ENCODE measurements at places on chromosomes 13 and 19. TPM values are rescaled to one million over a fixed set of nuclear protein-coding genes. Genes with fewer than 3 reads are reported as not detected.

DNA sequence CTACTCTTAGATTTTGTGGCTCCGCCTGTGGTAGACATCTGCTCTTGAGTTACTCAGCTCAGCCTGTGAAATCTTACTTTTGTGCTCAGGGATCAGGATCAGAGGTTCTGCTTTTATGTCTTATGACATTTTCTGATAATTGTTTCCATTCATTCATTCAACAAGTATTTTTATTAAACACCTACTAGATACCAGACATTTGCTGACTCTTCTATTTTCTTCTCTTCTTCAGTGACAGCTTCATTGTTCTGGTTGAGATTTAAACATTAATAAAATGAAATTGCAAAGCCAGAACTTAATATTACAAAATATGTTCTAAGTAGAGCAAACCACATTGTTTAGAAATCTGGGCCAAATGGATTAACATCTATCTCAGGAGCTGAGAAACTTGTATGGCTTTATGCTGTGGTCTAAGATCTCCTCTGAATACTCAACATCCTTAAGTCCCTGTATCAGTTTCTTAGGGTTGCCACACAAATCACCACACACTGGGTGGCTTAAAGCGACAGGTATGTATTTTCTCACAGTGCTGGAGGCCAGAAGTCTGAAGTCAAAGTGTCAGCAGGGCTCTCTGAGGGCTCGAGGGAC, 15.8 kb upstream of the MICU2 start:
- H3K4me1 ChIP-seq, result peaks cover 3% of the 10 kb centered on the region
- peaks cover 16% of the 10 kb centered on the region for H3K27me3 ChIP-seq
- H3K4me3 ChIP-seq, result no peak overlapping the region
- H3K27ac ChIP-seq, result no peak overlapping the region
- H3K36me3 ChIP-seq, result no peaks in the 10 kb centered on the region

GRCh38 chr13:25494698-25495411, 123.1 kb downstream of the ATP8A2 start:
- no peaks in the 10 kb centered on the region for H3K36me3 ChIP-seq
- DNase-seq, result no peak
- H3K4me3 ChIP-seq, result no peak overlapping the region
- no peaks in the 10 kb centered on the region for H3K4me1 ChIP-seq

ZNF726 gene
- total RNA-seq, result 2.0 TPM

DNA sequence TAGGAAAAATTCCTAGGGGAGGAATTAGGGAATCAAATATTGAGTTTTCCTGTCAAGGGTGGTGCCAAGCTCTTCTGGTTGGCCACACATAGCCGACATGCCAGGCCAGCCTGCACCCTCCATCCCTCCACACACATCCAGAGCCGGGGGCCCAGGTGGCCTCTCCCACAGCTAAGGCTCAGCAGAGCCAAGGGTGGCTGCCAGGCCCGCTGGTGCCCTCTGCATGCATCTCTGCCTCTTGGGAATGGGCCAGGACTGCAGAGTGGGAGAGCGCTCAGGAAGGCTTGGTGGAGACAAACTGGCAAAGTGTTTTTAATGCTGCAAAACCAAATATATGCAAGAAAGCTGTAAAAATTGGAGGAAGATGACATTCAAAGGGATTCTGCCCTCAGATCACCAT, 42.7 kb upstream of the GAS6 start:
- H3K27me3 ChIP-seq, result no peaks in the 10 kb centered on the region
- DNase-seq, result no peak
- H3K36me3 ChIP-seq, result no peaks in the 10 kb centered on the region
- peaks cover 23% of the 10 kb centered on the region for H3K4me1 ChIP-seq
- H3K4me3 ChIP-seq, result no peak overlapping the region

DNA sequence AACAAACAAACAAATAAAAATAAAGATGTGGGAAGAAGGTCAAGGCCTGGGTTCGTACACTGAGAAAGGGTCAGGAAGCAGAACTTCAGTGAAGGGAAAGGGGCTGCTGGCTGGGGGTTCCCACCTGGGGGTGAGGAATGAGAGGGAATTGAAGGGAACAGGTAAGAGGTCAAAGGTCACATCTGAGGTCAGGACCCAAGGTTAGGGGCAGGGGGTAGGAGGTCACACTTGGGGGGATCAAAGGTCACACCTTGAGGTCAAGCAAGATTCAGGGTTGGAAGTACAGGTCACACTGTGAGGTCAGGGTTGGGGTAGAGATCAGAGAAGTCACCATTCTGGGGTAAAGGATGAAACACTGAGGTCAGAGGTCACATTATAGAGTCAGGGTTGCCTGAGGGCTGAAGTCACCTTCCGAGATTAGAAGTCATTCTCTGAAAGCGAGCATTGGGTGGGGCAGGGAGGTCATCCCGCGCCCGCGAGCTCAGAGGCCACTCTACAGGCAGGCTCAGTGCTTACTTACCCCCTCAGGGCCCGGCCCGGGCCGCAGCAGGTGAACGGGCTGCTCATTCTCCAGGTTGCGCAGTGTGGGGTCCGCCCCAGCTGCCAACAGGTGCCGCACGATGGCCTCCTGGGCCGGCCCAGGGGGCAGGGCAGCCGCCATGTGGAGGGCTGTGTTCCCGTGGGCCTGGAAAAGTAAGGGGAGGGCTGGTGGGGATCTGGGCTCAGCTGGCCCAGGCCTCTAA, 10.8 kb downstream of the NFKBID start:
- peaks cover 35% of the 10 kb centered on the region for H3K36me3 ChIP-seq
- H3K4me1 ChIP-seq, result no peaks in the 10 kb centered on the region
- DNase-seq, result no peak
- H3K27me3 ChIP-seq, result no peaks in the 10 kb centered on the region
- no peak overlapping the region for H3K4me3 ChIP-seq

ZNF324B gene
- 3.3 TPM for total RNA-seq

DNA sequence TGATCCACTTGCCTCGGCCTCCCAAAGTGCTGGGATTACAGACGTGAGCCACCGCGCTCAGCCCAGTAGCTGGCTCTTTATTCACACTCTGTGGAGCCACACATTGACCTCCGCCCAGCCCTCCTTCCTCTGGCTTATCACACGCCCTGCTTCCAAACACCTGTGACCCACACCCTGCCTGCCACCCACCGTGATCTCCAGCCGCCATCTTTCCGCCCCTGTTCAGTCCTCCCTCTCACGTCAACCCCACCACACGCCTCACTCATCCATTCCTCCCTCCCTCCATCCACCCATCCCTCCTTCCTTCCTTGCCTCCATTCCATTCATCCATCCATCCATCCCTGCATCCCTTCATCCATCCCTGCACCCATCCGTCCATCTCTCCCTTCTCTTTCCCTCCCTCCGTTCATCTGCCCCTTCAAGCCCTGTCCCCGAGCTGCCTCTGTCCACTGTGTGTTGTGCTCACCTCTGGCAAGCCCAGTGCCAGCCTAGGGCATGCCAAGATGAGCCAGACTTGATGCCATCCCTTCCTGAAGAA, 17.6 kb downstream of the ZNF296 start:
- H3K4me1 ChIP-seq, result no peaks in the 10 kb centered on the region
- DNase-seq, result no peak
- H3K4me3 ChIP-seq, result no peak overlapping the region
- no peaks in the 10 kb centered on the region for H3K27me3 ChIP-seq

DNA sequence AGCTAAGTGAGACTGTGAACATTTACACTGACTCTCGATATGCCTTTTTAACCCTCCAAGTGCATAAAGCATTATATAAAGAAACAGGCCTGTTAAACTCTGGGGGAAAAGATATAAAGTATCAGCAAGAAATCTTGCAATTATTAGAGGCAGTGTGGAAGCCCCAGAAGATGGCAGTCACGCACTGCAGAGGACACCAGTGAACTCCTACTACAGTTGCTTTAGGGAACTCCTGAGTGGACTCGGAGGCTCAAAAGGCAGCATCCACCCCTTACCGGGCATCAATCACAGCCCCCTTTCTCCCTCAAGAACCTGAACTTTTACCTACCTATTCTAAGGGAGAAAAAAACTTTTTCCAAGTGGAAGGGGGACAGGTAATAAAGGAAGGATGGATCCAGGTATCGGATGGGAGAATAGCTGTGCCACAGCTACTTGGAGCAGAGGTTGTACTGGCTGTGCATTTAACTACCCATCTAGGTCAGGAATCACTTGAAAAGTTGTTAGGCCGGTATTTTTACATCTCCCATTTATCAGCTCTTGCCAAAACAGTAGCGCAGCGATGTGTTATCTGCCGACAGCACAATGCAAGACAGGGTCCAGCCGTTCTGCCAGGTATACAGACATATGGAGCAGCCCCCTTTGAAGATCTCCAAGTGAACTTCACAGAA, 80.1 kb downstream of the ZNF486 start:
- no peaks in the 10 kb centered on the region for H3K4me1 ChIP-seq
- no peak overlapping the region for H3K4me3 ChIP-seq
- DNase-seq, result no peak

GRCh38 chr19:33194886-33195644, 935 bp downstream of the LRP3 start:
- peak; percentile 48 for DNase-seq
- peaks cover 3% of the 10 kb centered on the region for H3K4me1 ChIP-seq
- H3K27me3 ChIP-seq, result peaks cover 10% of the 10 kb centered on the region

DLEU7 gene
- not detected for total RNA-seq

GRCh38 chr19:35031072-35031881, 1.0 kb downstream of the SCN1B start:
- H3K36me3 ChIP-seq, result peaks cover 15% of the 10 kb centered on the region
- H3K27me3 ChIP-seq, result no peaks in the 10 kb centered on the region
- no peak overlapping the region for H3K27ac ChIP-seq
- H3K4me3 ChIP-seq, result peak overlapping the region; percentile 65

ZNF813 gene
- total RNA-seq, result 6.1 TPM

DNA sequence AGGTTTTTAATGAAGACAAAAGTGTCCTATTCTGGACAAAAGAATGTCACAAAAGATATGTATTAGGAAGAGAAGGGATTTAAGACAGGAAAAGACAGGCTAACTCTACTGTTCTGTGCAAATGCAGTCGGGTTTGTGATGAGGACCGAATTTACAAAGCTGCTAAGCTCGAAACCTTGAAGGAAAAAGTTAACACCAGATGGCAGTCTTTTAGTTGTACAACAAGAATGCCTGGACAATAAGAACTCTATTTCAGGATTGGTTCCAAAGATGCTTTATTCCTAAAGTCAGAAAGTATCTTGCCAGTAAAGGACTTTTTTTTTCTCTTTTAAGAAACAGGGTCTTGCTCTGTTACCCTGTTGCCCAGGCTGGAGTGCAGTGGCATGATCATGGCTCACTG, 51.1 kb downstream of the HS6ST3 start:
- H3K27me3 ChIP-seq, result no peaks in the 10 kb centered on the region
- H3K4me3 ChIP-seq, result no peak overlapping the region
- no peaks in the 10 kb centered on the region for H3K4me1 ChIP-seq
- no peak overlapping the region for H3K27ac ChIP-seq
- peak; percentile 2 for DNase-seq
- no peaks in the 10 kb centered on the region for H3K36me3 ChIP-seq

GADD45B gene
- 30.1 TPM for total RNA-seq

DNA sequence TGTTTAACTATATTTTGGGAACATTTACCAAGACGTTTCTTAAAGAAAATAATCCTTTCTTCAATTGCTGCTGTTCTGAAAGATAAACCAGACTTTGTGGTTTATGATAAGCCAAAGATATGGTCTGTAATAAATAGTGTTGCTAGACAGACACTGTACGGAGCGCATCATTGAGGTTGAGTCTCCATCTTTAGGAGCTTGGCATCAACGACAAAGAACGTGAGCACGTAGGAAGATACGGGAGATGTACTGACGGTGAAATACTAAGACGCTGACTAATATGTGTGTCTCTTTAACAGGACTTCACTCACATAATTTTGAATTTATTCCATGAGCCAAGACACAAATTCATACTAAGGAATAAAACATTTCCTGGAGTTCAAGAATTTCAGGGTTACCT, 16.2 kb downstream of the TEX29 start:
- no peaks in the 10 kb centered on the region for H3K36me3 ChIP-seq
- H3K27me3 ChIP-seq, result 0 out of 2 replicates have a peak, but pooled peaks cover 2% of the 10 kb centered on the region
- H3K4me1 ChIP-seq, result peaks cover 8% of the 10 kb centered on the region
- no peak overlapping the region for H3K27ac ChIP-seq

IZUMO2 gene
- total RNA-seq, result not detected

GRCh38 chr13:81686877-81687276, 1346.0 kb upstream of the SPRY2 start:
- no peak overlapping the region for H3K4me3 ChIP-seq
- H3K27ac ChIP-seq, result no peak overlapping the region
- no peak for DNase-seq
- no peaks in the 10 kb centered on the region for H3K36me3 ChIP-seq

ELAVL3 gene
- total RNA-seq, result not detected

ZNF433 gene
- 6.4 TPM for total RNA-seq

DNA sequence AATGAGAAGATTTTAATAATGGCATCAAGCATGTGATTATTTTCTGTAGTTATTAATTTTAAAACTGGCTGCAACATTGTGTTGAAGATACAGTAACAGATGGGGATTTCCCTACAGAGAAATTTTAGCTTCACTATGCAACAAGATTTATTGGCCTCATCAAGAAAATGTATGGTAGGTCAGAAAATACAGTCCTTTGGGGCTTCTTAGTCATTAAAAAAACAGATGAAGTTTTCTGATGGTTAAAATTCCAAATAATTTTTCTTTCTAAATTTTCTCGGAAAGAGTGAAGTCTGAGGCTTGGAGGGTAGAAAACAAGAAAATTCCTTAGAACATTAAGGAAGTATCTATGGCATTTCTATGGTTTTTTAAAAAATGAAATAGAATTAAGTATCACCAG, 1790.8 kb upstream of the PCDH20 start:
- no peaks in the 10 kb centered on the region for H3K4me1 ChIP-seq
- H3K36me3 ChIP-seq, result no peaks in the 10 kb centered on the region
- no peaks in the 10 kb centered on the region for H3K27me3 ChIP-seq
- H3K27ac ChIP-seq, result no peak overlapping the region
- no peak overlapping the region for H3K4me3 ChIP-seq

DNA sequence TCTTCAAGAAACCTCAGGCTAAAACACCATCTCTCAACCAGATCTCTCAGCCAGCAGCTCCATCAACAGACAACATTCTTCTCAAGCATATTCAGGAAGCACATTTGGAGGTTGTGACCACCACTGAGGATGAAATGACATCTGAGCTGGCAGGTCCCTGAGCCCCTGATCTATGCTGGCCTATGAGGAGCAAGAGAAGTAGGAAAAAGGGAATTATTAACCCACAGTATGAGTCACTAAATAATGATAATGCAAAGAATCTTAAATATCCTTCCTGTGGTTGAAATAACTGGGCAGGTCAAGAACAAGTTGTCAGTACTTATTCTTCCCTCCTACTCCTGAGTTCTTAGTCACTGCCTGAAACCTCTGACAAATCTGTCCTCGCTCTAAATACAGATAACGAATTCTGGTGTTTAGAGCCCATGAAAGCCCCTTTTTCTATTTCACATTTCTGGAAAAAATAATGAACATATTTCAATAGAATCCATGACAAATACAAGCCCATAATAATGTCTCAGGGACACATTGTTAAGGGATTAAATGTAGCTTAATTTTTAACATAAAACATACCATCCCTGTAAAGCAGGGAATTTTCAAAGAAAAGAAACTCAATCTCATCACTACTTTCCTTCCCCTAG, 225.8 kb upstream of the IRS2 start:
- peak; percentile 97 for DNase-seq
- H3K27me3 ChIP-seq, result no peaks in the 10 kb centered on the region
- peak overlapping the region; percentile 70 for H3K27ac ChIP-seq
- peaks cover 19% of the 10 kb centered on the region for H3K4me1 ChIP-seq
- no peak overlapping the region for H3K4me3 ChIP-seq

All from IMR-90 (cell line).